T-helper 17 cell (primary cell): ENCODE measurements at places on chromosomes 13 and 19. TPM values are rescaled to one million over a fixed set of nuclear protein-coding genes. Genes with fewer than 3 reads are reported as not detected.
A peak's percentile ranks its signal among the peaks of the same experiment; 100 is the strongest.

DNA sequence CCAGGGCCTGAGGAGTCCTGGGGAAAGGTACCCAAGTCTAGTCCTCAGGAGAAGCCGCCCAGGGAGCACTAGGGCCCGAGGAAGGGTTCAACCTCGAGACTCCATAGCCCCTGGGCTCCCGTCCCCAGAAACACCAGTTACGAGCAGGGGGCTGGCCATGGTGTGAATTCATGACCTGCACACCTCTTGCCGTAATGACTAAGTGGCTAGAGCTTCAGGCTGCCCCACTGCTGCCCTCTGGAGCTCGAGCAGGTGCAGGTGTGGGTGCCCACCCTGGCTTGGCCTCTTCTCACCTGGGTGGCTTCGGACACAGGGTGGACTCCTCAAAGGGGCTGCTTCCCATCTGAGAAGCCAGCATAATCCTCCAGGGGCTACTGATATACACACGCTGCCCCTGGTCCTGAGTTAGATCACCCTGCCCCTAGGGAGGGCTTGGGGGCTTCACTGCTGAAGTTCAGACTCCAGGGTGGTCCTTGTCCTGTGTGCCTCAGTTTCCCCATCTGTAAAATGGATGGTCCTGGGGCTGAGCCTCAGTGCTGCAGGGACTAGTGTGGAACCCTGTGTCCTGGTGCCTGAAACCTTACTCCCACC is 13.6 kb downstream of the SPC24 start:
- no peak for DNase-seq

DNA sequence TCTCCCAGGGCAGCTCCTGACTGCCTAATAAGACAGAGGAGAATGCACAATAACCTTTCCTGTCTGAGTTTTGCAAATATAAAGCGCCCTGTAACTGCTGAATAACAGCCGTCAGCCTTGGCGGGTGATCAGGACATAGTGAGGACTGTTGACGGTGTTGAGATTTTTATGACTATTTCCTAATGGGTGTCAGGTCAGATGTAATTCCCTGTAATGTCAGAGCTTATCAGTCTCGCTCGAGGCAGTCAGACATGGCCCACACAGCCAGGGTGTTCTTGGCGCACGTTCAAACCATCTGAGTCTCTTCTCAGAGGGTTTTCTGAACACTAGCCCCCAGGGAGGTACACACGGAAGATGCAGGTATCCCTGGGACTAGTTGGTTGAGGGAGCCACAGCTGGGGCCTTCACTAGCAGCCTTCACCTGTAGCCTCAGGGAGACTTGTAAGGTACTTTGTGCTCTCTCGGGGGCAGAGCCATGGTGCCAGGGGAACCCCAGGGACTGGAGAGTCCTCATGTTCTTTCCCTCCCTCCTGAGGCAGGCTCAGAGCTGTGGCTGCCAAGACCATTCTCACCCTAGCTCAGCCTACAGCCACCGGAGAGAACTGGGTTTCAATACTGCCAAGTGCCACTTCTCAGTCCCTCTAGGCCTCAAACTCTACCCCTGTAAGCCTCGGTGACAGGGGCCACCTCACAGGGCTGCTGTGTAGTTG is 213.1 kb downstream of the UQCRFS1 start:
- no peak for DNase-seq

DNA sequence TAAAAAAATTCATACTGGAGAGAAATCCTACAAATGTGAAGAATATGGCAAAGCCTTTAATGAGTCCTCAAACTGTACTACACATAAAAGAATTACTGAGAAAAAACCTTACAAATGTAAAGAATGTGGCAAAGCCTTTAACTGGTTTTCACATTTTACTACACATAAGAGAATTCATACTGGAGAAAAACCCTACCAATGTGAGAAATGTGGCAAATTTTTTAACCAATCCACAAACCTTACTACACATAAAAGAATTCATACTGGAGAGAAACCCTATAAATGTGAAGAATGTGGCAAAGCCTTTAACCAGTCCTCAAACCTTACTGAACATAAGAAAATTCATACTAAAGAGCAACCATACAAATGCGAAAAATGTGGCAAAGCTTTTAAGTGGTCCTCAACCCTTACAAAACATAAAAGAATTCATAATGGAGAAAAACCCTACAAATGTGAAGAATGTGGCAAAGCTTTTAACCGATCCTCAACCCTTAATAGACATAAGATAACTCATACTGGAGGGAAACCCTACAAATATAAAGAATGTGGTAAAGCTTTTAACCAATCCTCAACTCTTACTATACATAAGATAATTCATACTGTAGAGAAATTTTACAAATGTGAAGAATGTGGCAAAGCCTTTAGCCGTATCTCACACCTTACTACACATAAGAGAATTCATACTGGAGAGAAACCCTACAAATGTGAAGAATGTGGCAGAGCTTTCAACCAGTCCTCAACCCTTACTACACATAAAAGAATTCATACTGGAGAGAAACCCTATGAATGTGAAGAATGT is 29.0 kb downstream of the ZNF730 start:
- no peak for DNase-seq

GRCh38 chr19:49790866-49791265 is 22.2 kb downstream of the FUZ start:
- no peak for DNase-seq

GRCh38 chr13:32940601-32941000 is 75.6 kb upstream of the KL start:
- no peak for DNase-seq

DNA sequence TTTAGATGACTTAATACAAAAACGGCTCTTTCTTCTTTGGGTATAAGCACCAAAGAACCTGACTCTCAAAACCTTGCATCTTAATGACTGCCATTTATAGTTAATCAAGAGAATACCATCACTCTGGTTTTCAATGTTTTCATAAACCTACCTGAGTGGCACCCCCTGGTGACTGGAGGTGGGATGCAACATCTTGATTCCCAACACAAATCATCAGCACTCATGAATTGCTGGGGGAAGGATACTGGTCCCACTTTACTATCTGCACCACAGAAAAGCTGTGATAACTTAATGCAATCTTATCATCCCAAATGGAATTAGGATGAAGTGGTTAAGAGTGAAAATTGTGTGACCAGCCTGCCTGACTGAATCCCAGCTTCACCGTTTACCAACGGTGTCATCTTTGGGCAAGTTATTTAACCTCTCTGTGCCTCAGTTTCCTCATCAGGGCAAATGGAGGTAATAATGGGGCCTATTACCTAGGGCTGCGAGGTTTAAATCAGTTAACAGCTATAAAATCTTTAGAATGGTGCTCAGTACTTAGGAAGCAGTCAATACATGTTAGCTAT is 366.4 kb downstream of the KLF12 start:
- peak; percentile 15 for DNase-seq

Gene CACTIN
- total RNA-seq = 34.4 TPM

Gene CGB2
- not detected for total RNA-seq
